ENCODE measurements at places on chromosomes 13 and 19. TPM values are rescaled to one million over a fixed set of nuclear protein-coding genes. Genes with fewer than 3 reads are reported as not detected.

PRKD2 gene
- total RNA-seq = 57.3 TPM

PPP1R13L gene
- 4.5 TPM for total RNA-seq

SSC5D gene
- total RNA-seq = 0.71 TPM

ZNF541 gene
- 0.04 TPM for total RNA-seq

ZNF491 gene
- total RNA-seq = 0.38 TPM

CARD8 gene
- total RNA-seq = 18.6 TPM

PLIN5 gene
- 1.3 TPM for total RNA-seq

CEACAM8 gene
- total RNA-seq = not detected

CAMSAP3 gene
- total RNA-seq = 0.89 TPM

KIR2DL3 gene
- total RNA-seq = not detected

CGB1 gene
- not detected for total RNA-seq

FPR1 gene
- 0.18 TPM for total RNA-seq

SIGLEC5 gene
- total RNA-seq = not detected

DUXA gene
- total RNA-seq = not detected

GNG8 gene
- not detected for total RNA-seq

KLK2 gene
- 0.74 TPM for total RNA-seq

FXYD1 gene
- total RNA-seq = 2.7 TPM

RXFP2 gene
- not detected for total RNA-seq

ZNF835 gene
- not detected for total RNA-seq

AP1M2 gene
- 0.33 TPM for total RNA-seq

ERFL gene
- 0.67 TPM for total RNA-seq

ZNF528 gene
- total RNA-seq = 2.0 TPM

GFY gene
- total RNA-seq = 0.11 TPM

PCDH8 gene
- not detected for total RNA-seq

COL4A1 gene
- 0.36 TPM for total RNA-seq

NLRP12 gene
- total RNA-seq = 0.04 TPM

HRC gene
- 15.6 TPM for total RNA-seq

Data from K562 (cell line).